NCI-H2081 treated with DMSO at 0.1 percent for 48 hours (cell line): ENCODE measurements at places on chromosomes 6 and 20.

GRCh38 chr6:27294409-27294808 lies 17.7 kb downstream of the POM121L2 start:
- no peak for DNase-seq

GRCh38 chr6:26224940-26225847 lies 138.0 kb downstream of the HFE start:
- DNase-seq = no peak

GRCh38 chr6:30163090-30163917 lies at the start of gene TRIM15:
Gene TRIM15, plus strand, starts transcription at chr6:30163546. Its CDS starts 139 bp downstream, at chr6:30163685.
- DNase-seq = no peak

DNA sequence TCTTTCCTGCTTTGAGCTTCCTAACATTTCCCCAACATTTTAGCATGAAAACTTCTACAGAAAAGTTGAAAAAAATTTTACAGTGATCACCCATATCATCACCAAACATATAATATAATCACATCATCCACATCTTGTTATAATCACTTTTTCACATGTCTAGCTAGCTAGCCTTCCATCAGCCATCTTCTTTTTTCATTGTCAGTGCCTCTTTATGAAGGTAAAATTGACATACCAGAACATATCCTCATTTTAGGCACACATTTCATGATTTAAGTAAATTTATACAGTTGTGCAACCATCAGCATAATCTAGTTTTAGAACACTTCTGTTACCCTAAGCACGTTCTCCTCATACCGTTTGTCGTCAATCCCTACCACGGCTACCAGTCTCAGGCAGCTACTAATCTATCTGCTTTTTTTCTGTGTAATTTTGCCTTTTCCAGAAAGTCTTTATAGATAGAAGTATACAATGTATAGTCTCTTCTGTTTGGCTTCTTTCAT lies 73.7 kb downstream of the VEGFA start:
- no peak for DNase-seq

GRCh38 chr20:5900908-5901307 lies 49.4 kb downstream of the TRMT6 start:
- DNase-seq = no peak

GRCh38 chr6:97067045-97067444 lies 142.5 kb downstream of the KLHL32 start:
- DNase-seq = no peak

DNA sequence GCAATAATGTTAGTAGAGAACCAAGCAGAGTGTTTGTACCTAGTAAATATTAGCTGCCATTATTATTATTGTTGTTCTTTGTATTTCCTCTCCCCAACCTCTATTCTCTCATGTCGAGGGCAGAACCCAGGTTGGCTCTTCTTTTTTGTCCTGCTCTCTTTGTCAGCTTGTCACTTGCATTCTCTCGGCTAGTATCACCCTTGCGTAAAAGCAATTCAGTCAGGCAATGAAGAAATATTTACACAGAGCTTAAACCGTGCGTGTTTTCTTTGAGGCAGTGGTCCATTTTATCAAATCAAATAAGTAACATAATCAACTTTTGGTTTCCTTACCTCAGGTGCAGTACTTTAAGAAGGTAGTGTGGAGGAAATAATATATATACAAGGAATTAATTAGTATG lies 83.9 kb downstream of the TULP4 start:
- DNase-seq = no peak

DNA sequence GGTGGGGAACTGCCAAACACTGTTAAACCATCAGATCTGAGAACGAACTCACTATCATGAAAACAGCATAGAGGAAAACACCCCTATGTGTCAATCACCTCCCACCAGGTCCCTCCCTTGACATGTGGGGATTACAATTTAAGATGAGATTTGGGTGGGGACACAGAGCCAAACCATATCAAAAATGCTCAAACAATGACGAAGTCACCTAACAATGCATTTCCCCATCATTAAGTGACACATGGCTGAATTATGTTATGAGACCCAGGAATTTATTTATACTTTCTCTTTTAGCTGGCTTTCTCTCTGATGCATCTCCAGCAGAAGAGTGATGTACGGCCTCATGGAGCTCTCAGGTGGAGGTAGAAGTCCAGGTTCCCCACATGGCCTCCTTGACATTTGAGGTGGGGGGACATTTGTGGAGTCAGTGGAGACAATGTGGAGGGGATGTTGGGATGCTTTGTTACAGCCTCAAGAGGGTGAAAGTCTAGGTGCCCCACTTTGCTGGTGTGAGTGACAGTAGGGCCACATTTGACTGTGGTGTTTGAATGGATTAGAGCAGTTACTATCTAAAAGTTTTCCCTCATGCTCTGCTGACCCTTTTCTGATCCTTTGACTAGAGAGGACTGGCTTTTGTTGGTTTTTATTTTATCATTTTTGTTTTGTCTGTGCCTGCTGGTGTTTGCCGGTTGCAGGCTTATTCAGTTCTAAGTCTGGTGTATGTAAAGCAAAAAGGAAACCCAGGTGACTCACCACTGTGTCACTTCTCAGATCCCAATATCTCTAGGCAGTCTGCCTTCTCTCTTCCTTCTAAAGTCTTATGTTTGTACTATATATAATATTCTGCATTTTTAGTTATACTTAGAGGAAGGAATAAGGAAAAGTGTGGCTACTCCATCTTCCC lies 18.5 kb upstream of the DCBLD1 start:
- DNase-seq = no peak

DNA sequence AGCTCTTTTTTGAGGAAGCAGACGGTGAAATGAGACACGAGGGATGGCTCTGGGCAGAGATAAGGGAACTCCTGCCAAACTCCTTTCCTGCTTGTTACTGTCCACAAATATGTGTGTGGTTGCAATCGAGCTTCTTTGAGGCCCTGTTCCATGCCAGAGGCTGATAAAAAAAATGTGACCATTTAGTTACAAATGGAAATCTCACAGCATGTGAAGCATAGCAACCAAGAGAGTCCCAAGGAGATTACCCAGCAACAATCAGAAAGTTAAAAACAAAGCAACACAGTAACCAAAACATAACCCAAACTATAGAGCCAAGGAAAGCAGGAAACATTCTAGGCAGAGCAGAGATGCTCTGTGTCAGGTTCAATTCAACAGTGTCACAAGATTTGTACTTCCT lies 35.4 kb upstream of the HMGN3 start:
- DNase-seq = no peak

GRCh38 chr20:33249456-33249855 lies 13.7 kb downstream of the BPIFA1 start:
- DNase-seq = no peak

GRCh38 chr6:127221201-127221600 lies 45.5 kb upstream of the RNF146 start:
- no peak for DNase-seq

DNA sequence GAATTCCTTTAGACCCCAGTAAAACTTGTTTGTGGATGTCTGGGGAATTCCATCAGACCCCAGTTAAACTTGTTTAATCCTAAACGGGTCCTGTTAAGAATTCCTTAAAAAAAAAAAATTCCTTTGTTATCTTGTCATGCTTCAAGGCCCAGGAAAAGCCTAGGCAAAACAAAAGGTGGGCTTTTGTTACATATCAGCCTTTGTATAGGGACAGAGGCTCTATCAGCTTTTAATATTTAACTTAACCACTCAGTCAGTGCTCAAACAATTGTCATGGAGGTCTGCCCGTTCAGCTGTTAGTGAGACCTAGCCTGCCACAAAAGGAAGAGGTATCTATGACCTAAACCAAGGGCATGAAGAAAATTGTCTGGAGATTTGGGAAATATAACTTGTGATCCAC lies 53.1 kb downstream of the SLC22A1 start:
- no peak for DNase-seq

DNA sequence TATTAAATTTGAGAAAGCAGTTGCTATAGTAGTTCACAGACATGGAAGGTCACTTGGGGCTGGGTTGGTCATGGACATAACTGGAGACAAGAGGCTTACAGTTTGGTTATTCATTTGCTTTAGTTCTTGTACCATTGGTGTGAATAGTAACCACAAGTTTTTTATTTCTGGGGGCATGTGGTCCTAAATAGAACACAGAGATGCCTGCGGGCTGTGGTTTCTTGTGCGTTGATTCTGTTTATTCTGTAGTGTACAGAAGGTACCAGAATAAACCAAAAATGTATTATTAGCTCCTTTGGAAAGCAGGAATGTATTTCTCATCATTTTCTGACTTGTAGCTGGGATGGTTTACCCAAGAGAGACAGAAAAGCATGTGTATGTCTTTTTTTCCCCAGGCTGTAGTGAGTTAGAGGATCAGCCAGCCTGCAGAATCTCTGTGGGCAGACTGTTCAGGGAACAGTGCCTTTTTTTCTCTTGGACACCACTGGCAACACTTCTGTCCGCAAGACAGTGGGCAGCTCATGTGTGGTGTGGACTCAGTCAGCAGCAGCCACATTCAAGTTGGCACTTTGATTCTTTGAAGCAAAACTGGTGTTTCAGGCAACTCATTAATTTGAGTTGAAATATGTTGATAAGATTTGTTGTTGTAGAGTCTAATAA lies 122.1 kb downstream of the LRRC1 start:
- DNase-seq = no peak

GRCh38 chr20:36445847-36446246 lies 95.5 kb upstream of the MYL9 start:
- no peak for DNase-seq

DNA sequence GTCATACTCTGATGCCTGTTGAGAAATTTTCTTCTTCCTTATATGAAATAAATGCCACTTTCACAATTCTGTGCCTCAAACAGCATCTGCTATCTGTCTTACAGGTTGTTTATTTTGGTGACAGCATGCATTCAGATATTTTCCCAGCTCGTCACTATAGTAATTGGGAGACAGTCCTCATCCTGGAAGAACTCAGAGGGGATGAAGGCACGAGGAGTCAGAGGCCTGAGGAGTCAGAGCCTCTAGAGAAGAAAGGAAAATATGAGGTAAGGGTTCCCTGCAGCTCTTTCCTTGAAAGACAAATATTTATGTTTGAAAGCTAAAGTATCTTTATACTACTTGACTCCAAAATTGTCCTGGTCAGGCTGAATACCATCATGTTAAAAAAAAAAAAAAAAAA lies 15.8 kb downstream of the TSPYL4 start:
- DNase-seq = no peak

DNA sequence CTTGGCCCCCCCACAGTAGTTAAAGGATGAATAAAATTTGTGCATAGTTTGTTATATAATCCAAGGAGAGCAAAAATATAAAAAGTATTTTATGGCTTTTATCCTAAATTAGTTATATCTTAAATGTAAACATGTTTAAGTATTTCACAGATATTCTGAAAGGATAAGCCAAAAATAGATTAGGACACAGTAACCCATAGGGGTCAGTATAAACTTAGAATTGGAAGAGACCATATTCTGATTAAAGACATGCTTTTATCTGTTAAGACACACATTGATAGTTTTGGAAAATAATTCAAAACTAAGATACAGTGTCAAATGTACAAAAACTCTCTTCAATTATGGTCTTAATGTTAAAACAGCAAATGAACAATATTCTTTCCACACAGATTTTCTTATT lies 4.5 kb upstream of the SERINC1 start:
- DNase-seq = no peak

- DNase-seq = no peak
Observed at GRCh38 chr6:42269974-42270510, 52.4 kb upstream of the MRPS10 start.

DNA sequence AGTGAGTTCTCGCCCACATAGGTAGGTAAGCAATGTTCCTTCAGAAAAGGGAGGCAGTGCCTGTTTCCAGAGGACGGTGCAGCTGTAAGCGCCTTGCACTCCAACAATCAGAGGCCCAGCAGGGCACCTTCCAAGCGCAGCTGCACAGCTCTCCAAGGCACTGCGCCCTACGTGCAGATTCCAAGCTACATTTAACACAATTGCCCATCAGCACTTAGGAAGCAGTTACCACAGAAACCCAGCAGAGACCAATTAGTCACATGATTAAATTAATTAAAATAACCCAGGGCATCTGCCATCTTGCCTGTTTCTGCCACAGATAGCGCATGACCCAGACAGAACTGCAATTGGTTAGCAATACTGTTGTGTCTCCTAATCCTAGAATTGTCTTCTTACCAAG lies 65.5 kb downstream of the SOBP start:
- DNase-seq = peak; percentile 53

GRCh38 chr20:43188234-43188653 lies 1.5 kb downstream of the PTPRT start:
- DNase-seq = no peak

DNA sequence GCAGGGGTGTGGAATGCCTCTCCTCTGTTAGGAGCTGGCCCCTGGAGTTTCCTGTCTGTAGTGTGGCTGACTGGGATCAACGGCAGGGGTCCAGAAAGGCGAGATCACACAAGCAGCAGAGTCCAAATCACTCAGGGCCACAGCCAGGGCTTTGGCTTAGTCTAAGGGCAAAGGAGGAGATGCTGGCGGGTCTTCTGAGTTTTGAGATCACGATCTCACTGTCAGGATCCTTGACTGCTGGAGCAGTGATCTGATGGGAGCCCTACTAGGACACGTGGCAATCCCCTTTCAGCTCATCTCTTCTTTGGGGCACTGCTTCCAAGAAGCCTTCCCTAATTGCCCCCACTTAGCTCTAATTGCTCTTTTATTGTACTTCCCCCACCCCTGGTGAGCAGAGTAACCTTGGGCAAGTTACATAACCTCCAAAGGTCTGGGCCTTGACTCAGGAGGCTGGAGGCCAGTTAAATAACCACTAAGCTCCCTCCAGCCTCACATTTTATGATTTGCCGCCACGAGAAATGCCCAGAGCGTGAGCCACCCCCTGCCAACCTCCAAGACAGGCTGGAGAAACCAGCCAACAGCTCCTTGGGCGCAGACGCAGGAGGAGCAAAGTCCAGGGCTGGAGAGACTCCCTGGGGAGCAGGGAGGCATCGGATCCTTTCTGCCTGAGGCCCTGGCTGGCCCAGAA lies 12.0 kb downstream of the KCNK5 start:
- DNase-seq = no peak

- no peak for DNase-seq
Observed at GRCh38 chr20:37758332-37758731, 64.5 kb downstream of the CTNNBL1 start.

DNA sequence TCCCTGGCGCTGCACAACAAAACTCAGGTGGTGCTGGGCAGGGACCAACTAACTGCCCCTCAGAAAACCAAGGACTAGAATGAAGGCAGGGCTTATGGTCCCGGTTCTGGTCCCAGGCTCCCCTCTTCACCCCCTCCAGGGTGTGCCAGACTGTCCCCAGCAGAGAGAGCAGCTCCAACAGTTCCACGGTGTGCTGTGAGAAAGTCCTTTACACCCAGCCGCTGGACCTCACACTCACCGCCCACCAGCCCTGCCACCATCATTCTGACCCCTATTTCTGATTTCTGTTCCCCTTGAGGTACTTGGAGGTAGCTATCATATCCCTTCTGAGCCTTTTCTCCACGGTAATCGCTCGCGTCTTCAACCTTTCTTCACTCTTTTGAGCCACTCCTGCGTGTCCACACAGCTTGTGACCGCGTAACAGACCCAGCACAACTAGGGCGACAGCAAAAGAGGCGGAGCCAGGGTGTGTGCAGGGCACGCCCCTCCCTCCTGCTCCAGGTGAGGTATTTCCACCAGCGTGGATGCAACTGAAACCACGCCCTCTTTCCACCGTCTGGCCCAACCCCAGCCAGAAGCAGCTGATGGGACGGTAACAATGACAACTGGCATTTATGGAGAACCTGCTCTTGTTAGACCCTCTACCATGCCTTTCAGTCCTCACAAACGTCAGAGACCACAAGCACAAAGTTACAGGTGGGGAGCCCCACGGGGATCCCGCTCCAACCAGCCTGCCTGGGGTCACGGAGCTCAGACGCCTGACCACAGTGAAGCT lies 2.3 kb downstream of the PXDC1 start:
- no peak for DNase-seq

GRCh38 chr6:26088344-26088743 lies 1.1 kb downstream of the HFE start:
- DNase-seq = no peak
